ENCODE measurements at places on chromosomes 7 and 10.

DNA sequence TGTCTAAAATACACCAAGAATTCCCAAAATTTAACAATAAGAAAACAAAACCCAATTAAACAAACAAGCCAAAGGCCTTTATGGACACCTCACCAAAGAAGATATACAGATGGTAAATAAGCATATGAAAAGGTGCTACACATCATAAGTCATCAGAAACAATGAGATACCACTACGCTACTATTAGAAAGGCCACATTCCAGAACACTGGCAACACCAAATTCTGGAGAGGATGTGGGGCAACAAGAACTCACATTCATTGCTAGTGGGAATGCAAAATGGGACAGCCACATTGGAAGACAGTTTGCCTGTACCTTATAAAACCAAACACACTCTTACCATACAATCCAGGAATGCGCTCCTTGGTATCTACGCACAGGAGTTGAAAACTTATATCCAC, 291.4 kb downstream of the TNS3 start:
- no peak for DNase-seq

- DNase-seq = no peak
These were observed 54.2 kb downstream of the DIP2C start for GRCh38 chr10:635088-635861.

DNA sequence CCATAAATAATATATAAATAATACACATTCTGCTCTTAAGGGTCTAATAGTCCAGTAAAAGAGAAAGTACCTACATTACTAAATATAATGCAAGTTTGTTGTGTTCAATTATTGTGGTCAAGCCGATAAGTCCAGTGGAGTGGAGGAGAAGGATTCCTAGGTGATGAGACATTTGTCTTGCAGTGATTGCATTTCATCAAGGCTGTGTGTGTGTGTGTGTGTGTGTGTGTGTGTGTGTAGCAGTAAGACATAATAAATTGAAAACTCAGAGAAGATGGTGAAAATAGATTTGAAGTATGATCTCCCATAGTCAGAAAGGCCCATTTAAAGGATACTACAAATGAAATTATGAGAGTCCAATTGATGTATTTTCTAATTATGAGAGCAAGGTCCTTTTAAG, 192.5 kb upstream of the SEMA3C start:
- DNase-seq = no peak

GRCh38 chr10:2130705-2131305, 393.5 kb upstream of the ADARB2 start:
- no peak for DNase-seq

DNA sequence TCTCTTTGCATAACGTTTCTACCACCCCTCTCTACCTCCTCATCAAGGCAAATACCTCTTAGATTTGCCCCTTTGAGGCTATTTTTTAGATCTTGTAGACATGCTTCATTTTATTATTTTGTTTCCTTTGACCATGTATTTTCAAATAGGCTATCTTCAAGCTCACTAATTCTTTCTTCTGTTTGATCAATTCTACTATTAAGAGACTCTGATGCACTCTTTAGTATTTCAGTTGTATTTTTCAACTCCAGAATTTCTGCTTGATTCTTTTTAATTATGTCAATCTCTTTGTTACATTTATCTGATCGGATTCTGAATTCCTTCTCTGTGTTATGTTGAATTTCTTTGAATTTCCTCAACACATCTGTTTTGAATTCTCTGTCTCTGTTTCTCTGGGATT, 82.8 kb downstream of the BBS9 start:
- no peak for DNase-seq

DNA sequence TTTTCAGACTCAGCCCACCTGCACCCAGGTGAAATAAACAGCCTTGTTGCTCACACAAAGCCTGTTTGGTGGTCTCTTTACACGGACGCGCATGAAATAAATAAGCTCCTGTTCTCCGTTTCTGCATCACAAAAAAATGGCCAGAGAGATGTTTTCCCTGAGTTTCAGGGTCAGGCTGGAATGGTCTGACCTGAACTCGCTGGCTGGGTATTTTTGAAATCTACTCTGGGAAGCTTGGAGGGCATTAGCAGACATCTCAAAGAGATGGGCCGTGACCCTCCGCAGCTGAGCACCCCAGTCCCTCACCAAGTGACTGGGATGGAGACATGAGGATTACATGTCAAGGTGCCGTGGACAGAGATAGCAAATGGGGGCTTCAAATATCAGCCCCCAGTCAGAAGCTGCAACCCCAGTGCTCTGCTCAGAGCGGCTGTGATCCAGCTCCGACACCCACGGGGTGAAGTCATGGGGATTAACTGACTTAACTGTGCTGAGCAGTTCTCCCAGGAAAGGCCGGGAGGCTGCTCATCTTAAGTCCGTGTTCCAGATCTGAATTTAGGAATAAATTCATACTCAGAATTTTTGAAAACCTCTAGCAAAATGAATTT, 22.3 kb downstream of the CALML5 start:
- no peak for DNase-seq

DNA sequence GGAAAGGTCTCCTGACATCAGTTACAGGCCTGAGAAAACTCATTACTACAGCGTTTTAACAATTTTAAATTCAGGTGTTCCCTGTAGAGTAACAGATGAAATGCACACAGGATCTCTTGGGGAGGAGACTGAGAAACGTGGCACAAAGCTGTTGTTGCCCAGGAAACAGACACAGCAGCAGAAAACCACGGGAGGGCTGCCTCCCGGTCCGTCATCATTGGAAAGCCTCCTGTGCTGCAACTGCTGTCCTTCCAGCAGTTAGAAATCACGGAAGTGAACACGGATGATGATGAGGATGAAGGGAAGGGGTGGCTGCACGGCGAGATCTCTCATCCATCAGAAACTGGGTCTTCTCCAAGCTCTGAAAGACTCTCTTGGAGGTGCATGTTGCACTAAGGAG, 94.6 kb upstream of the RNF32 start:
- no peak for DNase-seq

Data from NCI-H1930 (cell line).